ENCODE measurements at places on chromosomes 6 and 20.
A peak's percentile ranks its signal among the peaks of the same experiment; 100 is the strongest.

GRCh38 chr6:7554533-7555275 is 13.2 kb downstream of the DSP start:
- DNase-seq, result no peak

GRCh38 chr20:3651204-3651962 is 11.8 kb downstream of the GFRA4 start:
- DNase-seq, result no peak

GRCh38 chr6:131574133-131574532 is 1.1 kb downstream of the ARG1 start:
- no peak for DNase-seq

DNA sequence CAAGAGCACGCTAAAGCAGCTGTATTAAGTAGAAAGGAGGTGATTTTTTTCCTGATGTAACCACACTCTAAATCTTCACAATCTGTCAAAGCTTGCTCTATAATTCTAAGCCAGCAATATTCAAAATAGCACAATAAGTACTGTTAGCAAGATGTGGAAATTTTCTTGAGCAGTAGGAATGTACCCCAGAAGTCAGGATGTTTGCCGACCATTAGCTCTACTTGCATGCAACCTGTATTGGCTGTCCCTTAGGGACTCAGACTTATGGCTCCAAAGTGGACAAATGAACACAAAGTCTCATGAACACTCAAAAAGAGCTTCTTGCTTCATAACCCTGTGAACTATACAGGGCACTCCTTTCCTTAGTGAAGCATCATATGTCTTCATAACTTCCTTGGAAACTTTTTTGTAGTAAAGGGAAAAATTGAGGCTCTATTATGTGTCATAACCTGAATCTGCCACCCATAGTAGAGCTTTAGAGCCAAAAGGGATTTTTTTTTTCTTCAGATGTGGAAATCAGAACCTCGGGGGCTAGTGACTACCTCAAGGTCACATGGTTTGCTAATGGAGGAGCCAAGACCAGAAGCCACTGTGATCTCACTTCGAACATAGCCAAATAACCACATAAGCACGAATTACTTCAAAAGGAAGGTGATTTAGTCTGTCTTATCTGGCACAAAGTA is 54.5 kb downstream of the ADGRG6 start:
- DNase-seq, result no peak

- no peak for DNase-seq
Observed at GRCh38 chr20:53100476-53100911, 128.3 kb downstream of the TSHZ2 start.

GRCh38 chr20:63893999-63894357 is 948 bp upstream of the DNAJC5 start:
- DNase-seq, result no peak

DNA sequence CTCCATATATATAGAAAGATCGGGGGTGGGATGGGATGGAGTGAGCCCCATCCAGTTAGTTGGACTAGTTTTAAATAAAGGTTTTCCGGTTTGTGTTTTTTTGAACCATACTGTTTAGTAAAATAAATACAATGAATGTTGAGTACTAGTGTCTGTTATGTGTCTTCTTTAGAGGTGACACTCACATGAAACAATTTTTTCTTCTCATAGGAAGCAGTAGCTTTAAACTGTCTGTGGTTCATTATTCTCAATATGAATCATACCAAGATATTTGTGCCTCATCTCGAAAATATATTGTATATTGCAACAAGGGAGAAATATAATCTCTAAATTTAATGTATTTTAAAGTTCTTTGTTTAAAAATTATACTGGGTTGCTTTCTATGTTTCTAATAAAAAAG is 33.4 kb downstream of the HSF2 start:
- DNase-seq, result no peak

GRCh38 chr6:136736281-136736960 is 55.9 kb downstream of the MAP3K5 start:
- DNase-seq, result no peak

DNA sequence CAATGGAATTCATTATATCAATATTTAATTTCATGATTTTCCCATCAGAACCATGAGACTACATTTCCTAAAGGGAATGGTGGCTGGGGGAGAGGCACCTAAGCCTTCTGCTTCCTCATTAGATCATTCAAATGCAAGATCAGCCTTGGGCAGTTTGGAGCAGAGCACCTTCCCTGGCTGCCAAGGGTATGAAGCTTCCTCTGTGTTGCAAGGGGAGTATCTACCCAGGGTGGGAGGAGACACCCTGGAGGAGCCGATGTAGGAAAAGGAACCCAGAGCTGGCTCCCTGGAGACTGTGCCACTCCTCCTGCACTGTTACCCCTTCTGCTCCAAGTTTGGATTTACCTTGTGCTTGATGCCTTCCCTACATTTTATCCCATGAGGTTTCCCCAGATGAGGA is 299.7 kb upstream of the PRDM1 start:
- no peak for DNase-seq

- DNase-seq, result no peak
Observed at GRCh38 chr6:2913621-2914317, 10.7 kb upstream of the SERPINB9 start.

DNA sequence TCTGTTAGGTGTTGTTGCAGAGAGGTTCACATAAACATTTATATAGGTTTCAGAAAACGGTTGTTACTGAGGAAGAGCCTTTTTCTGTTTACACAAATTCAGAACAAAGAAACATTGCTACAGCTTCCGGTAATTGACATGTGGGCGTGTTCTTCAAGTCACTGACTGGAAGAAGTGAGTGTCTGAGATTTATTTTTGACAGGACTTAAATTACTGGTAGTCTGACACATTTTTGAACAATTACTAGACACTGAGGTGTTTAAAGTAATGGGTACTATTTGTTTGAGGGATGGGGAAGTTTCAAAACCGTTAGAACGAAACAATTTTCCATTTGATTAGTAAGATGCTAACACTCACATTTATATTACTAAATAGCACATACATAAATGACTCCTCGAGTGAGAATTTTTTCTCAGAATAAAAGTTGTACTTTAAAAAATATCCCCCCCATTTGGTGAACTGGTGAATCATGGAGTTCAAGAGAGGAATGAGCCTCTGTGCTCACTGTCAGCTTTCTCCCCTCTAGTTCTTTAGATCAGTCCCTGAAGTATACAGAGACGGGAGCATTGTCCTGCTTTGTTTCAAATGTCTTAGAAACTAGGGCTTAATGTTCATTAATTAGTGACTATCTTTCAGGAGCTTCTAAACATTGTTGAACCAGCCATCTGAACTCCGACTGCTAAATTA is 98.7 kb downstream of the TSHZ2 start:
- DNase-seq, result no peak

DNA sequence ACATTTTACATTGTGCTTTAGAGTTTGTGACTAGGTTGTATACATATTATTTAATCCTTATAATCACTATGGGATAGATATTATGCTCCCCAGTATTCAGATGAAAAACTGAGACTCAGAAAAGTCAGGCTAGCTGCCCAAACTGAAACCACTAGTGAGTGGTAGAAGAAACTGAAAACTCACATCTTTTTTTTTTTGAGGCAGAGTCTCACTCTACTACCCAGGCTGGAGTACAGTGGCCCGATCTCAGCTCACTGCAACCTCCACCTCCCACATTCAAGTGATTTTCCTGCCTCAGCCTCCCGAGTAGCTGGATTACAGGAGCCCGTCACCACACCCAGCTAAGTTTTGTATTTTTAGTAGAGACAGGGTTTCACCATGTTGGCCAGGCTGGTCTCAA is 22.2 kb downstream of the RNF24 start:
- DNase-seq, result no peak

- no peak for DNase-seq
Observed at GRCh38 chr6:38445925-38446324, 193.8 kb downstream of the BTBD9 start.

DNA sequence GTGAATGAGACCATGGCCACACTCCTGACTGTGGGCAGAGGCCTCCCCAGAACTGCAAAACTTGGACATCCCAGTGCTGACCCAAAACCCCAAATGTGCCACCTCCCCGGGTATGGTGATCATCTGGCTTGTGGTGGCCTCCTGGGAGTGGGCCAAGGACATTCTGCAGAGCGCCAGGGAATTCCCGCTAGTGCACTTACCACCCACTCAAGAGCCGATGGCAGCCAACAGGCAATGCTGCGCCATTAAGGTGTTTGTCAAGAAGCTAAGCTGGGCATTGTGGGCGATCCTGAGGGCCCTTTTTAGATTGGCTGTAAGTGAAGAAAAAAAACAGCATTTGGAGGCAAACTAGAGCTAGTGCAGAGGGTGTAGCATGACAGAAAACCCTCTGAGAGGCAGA is 9.4 kb downstream of the MMP24 start:
- no peak for DNase-seq

- no peak for DNase-seq
Observed at GRCh38 chr20:44344723-44345122, 7.9 kb downstream of the R3HDML start.

DNA sequence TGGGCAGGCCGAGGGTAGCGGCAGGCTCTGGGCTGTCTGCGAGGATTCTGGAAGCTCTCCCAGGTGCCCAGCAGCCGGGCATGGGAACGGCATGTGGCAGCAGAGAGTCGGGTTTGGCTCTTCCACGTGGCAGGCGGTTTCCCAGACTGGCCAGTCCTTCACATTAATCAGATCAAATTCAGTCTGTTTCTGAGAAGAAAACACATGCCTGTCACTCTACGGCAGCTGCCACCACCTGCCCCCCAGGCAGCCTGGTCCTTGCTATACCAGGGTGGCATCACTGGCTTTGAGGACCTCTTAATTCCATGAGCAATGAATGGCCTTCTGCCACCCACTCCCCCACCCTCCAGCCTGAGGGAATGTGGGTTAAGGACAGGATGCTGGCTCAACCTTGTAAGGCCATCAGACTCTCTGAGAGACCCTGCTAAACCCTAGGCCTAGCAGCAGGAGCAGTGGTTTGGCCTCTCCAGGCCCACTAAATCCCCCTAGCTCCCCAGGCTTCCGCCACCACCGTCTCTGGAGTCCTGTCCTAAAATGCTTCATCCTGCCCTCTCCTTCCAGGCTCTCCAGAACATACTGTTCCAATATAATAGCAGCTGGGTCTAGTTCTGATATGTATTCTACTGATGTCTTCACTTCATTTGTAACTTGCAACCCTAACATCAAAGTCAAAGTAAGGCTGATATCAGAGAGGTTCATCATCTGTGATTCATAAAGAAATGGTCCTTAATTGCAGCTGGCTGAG is 47.8 kb downstream of the PLCG1 start:
- DNase-seq, result no peak

- no peak for DNase-seq
Observed at GRCh38 chr6:137843211-137843610, 23.8 kb upstream of the TNFAIP3 start.

DNA sequence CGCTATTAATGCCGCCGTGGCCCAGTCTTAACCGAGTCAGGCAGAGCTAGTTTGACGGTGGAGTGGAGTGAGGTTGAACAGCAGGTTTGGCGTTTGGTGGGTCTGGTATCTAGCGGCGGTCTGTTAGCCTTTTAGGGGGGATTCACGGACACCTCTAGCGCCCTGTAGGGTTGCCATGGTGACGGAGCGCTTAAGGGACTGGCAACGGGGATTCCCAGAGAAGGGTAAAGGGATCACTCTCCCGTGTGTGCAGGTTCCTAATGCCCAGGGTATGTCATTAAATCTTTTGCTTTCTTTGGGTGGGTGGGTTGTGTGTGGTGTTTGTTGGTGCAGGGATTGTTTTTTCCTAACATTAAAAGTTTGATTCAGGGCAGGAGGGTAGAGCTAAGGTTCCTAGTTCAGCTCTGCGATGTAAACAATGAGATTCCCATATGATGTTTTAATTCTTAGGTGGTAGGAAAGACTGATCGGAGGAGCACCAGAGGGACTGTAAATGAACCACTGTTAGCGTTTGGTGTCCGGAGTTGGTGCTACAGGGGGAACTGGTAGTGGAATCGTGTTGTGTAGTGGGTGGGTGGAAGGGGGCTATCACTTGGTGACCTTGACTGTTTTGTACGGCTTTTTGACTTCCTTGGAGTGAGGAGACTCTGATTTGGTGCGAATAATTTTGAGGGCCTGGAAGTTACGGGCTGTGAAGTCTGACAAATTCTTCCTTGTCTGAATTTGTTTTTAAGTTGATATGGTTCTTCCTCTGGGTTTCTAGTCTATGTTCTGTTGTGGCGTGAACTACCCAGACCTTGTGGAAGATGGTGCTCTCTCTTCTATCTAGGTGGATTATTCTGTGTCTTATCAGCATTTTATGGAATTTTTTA is 5.0 kb downstream of the BRD2 start:
- DNase-seq, result peak; percentile 49

- DNase-seq, result no peak
Observed at GRCh38 chr6:63571361-63572043, 778 bp upstream of the LOC128125822 start.

DNA sequence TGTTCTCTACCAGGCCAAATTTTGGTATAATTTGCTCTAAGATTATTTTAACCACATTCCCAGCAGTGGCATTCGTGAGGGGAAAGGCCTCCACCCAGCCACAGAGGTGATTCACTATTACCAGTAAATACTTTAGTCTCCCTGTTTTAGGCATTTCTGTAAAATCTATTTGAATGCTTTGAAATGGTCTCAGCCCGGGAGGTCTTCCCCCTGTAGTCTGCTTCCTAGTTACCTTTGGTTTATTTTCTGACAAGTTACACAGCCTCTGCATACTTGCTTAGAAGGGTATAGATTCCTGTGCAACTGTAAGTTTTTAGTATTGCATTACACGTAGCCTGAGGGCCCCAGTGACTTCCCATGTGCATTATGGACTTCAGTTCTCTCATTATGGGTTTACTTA is 248.7 kb downstream of the C6orf118 start:
- no peak for DNase-seq

GRCh38 chr6:62623846-62624532 is 338.0 kb upstream of the KHDRBS2 start:
- no peak for DNase-seq

- no peak for DNase-seq
Observed at GRCh38 chr20:62704341-62704948, 4.2 kb upstream of the NTSR1 start.

DNA sequence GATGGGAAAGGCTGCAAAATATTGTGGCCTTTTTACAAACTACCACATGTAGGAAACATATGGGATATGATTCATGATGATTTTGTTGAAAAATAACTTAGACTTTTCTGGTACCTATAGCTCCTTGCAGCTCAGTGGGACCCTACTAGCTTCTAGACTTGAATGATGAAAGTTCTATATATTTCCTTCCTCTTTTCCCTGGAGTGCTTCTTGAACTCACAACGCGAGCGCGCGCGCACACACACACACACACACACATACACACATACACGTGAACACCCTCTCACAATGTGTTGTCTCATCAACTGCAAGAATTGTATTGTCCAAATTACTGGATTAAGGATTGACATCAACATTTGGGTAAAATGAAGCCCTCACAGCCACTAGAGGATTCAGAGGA is 61.9 kb downstream of the TOX2 start:
- no peak for DNase-seq

- no peak for DNase-seq
Observed at GRCh38 chr6:36815962-36816735, 23.1 kb downstream of the CPNE5 start.

- DNase-seq, result no peak
Observed at GRCh38 chr6:17132967-17133366, 31.1 kb downstream of the STMND1 start.

- DNase-seq, result no peak
Observed at GRCh38 chr6:107511511-107511993, 21.6 kb downstream of the SOBP start.

GRCh38 chr20:61061981-61062380 is 190.1 kb upstream of the CDH4 start:
- no peak for DNase-seq

GRCh38 chr6:90663106-90663505 is 76.2 kb upstream of the MAP3K7 start:
- no peak for DNase-seq

- peak; percentile 37 for DNase-seq
Observed at GRCh38 chr6:35687658-35688604, 784 bp downstream of the FKBP5 start.

- no peak for DNase-seq
Observed at GRCh38 chr20:60172346-60172984, 214.2 kb downstream of the CDH26 start.
